ENCODE measurements at places on chromosomes 2 and 18.
A peak's percentile ranks its signal among the peaks of the same experiment; 100 is the strongest.

DNA sequence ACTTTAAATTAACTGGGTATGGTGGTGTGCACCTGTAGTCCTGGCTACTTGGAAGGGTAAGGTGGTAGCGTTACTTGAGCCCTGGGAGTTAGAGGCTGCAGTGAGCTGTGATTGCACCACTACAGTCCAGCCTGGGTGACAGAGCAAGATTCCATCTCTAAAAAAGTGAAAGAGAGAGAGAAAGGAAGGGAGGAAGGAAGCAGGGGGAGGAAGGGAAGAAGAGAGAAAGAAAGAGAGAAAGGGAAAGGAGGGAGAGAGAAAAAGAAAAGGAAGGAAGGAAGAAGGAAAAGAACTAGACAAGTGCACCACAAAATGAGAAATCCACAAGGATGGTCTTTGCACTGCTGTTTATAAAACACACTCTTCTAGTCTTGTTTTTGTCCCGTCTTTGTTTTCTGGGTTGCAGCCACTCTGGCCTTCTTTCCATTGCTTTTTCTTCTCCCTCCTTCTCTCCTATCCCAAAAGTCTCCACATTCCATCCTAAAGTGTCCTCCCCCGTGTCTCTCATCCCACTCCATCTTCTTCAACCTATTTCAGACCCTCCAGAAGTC lies 32.0 kb downstream of the PKDCC start:
- no peak for DNase-seq

GRCh38 chr2:62304429-62305417 lies 108.8 kb downstream of the B3GNT2 start:
- no peak for DNase-seq

- DNase-seq: no peak
Observed at GRCh38 chr18:77057006-77057395, 75.6 kb downstream of the MBP start.

DNA sequence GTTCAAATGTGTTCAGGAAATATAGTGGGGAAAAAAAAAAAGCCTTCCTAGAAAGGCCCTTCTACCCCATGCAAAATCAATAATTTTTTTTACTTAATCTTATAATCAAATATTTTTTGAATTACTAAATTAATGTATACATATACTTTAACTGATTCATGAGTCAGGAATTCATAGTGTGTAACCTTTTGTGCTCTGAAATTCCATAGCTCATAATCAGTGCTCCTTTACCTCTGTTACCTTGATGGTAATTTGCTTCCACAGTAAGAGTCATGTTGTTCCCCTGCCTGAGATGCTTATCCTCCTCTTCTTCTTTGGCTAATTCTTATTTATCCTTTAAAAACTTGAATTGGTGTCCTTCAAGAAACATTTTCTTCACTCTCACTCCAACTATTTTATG lies 414.2 kb downstream of the THSD7B start:
- DNase-seq: no peak

- peak; percentile 14 for DNase-seq
Observed at GRCh38 chr18:49813069-49813318, 339 bp downstream of the ACAA2 start.

- DNase-seq: no peak
Observed at GRCh38 chr2:33719067-33719466, 120.0 kb upstream of the FAM98A start.

- DNase-seq: no peak
Observed at GRCh38 chr18:36089001-36089400, 21.6 kb upstream of the RPRD1A start.

DNA sequence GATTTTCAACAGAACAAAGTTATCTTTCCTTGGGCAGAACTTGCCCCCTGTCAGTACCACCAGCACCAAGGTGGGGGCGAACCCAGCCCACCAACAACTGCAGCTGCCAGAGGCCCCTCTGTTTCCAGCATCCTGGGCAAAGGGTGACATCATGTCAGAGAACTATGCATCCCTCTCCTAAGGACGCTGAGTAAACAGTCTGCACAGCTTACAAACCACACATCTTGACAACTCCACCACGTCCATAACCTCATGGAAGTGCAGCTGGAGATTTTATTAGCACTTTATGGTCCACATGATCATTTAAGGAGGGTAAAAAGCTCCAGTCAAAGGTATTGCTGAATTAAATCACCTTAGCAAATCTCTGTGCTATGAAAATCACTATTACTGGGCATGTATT lies 40.4 kb downstream of the PIEZO2 start:
- no peak for DNase-seq

DNA sequence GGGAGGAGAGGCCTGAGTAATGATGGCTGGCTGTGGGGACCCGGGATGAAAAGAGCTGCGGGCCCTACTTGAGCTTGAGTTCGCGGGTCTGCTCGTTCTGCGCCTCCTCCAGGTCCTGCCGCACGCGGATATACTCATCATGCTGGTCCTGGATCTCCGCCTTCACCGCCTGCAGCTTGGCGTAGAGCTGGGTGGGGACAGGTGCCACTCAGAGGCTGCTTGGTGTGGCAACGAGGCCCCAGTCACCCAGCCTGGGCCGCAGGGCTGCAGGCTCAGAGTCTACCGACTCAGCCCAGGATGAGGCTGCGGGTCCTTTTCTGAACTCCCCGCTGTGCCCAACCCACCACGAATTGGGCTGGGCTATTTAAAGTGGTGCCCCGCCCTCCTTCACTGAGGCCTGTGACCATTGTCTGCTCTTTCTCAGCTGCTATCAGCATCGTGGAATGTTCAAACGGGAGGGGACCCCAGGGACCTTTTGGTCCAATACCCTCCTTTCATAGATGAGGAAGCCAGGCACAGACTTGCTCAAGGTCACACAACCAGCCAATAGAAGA lies 28.0 kb downstream of the KIF3C start:
- no peak for DNase-seq

DNA sequence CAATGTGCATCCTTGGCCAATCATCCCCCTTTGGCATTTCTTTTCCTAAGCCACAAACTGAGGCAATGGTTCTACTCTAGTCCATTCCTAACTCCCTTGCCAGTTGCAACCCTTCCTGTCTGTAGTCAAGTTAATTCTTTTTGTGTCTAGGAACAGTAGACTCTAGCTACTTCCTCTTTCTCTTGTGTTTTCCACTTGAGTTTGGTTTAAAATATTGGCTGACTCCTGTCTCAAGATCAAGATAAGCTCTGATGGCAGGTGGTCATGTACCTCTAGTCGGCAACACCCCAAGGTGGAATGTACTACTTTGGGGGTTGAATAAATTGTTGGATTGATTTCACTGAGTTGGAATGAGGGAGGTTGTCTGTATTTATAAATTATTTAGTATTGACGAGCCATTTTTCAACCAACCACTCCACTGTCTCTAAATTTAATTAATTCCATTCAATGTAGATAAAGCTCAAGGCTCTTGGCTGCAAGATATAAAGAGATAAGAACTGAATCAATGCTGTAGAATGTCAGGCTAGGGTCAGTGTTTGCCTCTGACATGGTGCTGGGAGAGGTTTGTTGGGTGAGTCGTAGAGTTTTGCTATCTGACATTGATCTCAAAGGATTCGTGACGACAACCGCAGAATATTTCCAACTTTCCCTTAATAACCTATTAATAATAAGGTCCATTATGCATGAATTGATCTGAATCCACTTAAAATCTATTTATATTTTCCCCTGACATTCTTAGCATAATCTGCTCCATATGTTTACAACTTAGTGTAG lies 188.7 kb upstream of the APCDD1 start:
- DNase-seq: peak; percentile 59

DNA sequence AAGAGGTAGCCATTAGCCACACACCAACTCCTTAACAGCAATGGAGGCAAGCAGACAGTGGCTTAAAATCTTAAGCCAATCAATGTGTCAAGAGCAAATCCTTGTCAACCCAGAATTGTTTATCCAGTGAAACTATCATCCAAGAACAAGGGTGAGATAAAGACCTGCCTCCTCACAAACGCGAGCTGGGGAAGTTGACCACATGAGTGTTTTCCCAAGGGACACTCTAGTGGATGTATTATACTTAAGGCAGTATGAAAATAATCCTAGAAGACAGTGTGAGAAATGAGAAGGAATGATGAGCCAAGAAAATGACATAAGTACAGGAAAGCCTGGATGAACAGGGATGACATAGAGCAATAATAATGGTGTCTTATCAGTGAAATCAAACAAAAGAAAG lies 209.6 kb downstream of the TWIST2 start:
- DNase-seq: no peak

- DNase-seq: no peak
Observed at GRCh38 chr18:76376668-76377358, 118.2 kb downstream of the ZNF516 start.

- no peak for DNase-seq
Observed at GRCh38 chr2:105627534-105627933, 117.2 kb upstream of the NCK2 start.

DNA sequence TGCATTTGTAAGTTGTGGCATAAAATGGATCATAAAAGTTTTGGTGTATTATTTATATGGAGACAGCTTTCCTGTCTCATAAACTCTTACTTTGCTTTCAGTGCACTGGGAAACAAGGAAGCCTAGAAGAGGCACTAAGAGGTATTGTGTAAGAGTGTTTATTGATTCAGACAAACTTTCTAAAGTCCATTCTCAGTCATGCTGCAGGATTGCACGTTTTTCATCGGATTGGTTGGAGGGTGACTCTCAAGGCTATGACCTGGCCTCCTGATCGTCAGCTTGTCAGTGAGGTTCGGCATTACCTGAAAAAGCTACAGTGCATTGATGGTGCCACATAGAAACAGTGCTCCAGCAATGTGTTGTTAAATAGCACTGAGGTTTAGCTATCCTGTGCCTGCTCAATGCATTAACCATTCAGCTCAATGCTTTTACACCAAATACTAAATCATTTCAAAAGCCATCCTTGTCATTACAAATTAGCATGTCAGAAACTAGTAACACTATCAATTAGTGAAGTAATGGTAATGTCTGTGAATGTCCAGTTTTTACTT lies 545.5 kb downstream of the CBLN2 start:
- no peak for DNase-seq

- DNase-seq: no peak
Observed at GRCh38 chr2:238314576-238314975, 5.7 kb upstream of the TRAF3IP1 start.

DNA sequence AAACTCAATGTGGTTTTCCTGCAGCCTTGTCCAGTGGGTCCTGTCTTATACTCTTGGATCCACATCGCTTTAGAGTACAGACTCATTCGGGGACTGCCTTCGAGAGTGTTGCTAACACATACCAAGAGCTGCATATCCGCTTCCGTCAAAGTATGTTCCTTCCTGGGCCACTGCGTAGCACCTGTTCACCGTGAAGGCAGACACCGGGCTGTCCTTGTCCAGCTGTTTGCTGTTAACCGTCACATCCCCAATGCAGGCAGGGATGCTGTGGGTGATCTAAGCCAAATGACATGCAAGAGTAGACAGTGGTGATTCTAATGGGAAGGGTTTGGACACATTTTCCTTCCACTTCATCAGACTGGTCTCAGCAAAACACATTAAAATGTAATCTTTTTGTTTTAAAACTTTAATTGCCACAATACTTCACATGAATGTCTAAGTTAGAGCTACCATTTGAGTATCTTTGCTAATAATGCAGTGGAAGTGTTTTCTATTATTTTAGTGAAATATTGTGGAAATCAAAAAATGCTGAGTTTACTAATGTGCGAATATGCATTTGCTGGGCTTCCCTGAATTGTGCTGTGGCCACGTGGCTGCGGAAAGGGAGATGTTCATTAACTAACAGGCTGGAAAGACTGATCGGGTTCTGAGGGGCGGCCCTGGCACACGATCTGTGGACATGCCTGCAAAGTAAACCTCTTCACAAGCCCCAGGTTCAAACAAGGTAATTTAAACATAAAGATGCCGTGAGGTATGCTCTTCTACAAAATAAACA lies 169.1 kb downstream of the LAMA1 start:
- DNase-seq: no peak

DNA sequence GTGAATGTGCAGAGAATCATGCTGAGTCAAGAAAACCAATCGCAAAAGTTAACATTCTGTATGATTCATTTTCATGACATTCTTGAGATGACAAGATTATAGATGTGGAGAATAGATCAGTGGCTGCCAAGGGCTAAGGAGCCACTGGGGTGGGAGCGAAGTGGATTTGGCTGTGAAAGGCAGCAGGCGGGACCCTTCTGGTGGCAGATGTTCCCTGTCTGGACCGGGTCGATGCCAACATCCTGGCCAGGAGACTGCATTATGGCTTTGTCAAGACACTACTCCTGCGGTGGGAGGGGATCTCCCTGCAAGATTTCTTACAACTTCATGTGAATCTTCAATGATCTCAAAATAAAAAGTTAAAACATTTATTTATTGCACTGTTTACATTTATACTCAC lies 427.9 kb downstream of the GALR1 start:
- DNase-seq: no peak

- DNase-seq: no peak
Observed at GRCh38 chr2:58019229-58019628, 27.4 kb upstream of the VRK2 start.

DNA sequence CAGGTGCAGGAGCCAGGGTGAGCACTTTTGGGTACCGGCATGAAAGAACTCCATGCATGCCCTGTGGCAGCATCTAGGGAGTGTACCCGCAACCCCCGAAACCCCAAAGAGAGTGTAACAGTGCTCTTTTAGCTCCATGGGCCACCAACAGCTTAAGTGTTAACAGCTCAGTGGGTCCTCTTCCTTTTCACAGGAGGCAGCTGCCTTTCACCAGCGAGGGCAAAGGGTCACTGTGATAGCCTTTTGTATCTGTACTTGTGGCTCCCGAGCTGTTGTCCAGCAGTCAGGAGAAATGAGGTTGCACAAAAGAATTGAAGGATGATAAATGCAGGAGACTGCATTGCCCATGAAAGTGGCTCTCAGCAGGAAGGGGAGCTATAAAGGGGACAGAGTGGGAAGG lies 1166.3 kb upstream of the ACVR2A start:
- no peak for DNase-seq

GRCh38 chr18:13191779-13192178 lies 26.8 kb upstream of the LDLRAD4 start:
- no peak for DNase-seq

DNA sequence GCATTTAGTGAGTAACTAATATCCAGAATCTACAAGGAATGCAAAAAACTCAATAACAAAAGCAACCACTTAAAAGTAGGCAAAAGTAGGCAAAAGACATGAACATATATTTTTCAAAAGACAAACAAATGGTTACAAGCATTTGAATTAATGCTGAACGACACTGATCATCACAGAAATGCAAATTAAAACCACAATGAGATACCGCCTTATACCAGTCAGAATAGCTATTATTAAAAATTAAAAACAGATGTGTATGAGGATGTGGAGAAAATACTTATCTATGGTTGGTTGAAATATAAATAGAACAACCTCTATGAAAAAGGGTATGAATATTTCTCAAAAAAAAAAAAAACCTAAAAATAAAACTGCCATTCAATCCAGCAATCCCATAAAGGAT lies 51.7 kb downstream of the SNTG2 start:
- no peak for DNase-seq

DNA sequence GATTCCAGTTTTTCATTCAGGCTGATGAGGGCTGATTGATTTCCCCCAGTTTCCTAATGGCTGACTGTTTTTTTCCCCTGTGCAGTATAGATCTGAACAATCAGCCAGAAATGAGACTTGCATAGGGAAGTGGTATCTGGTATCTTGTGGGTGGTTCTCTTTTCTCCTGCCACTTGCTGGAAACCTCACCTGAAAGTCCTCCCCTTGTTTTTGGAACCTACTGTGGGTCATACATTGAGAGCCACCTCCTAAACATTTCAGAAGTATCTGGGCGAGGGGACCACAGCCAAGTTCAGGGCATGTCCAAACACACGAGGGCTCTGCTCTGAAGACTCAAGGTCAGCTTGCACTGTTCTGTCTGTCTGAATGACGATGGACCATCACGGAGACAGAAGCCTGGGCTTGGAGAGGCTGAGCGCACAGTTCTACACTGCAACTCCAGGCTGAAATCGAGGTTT lies 19.3 kb downstream of the ALPK2 start:
- peak; percentile 19 for DNase-seq

Data from germinal center (tissue), 1 donor.